ENCODE measurements at places on chromosomes 6 and 20. TPM values are rescaled to one million over a fixed set of nuclear protein-coding genes. Genes with fewer than 3 reads are reported as not detected.

The SLC22A16 gene
- 2.7 TPM for total RNA-seq

The CBLN4 gene
- total RNA-seq: 0.18 TPM

The ULBP2 gene
- 0.40 TPM for total RNA-seq

The PBOV1 gene
- not detected for total RNA-seq

The ALDH8A1 gene
- 7.6 TPM for total RNA-seq

The CTCFL gene
- total RNA-seq: 10.8 TPM

The CYP21A2 gene
- total RNA-seq: 0.59 TPM

The COL9A3 gene
- total RNA-seq: 6.5 TPM

The OR12D3 gene
- not detected for total RNA-seq

The NCOA5 gene
- total RNA-seq: 50.6 TPM

The PROKR2 gene
- total RNA-seq: not detected

The BNIP5 gene
- total RNA-seq: 0.34 TPM

The SYCP2L gene
- 0.46 TPM for total RNA-seq

The KHDC1 gene
- 4.1 TPM for total RNA-seq

The POM121L2 gene
- 0.62 TPM for total RNA-seq

The TFAP2D gene
- total RNA-seq: not detected

The FAM209B gene
- not detected for total RNA-seq

The ZNF334 gene
- total RNA-seq: 7.8 TPM

The DPPA5 gene
- not detected for total RNA-seq

The HAO1 gene
- total RNA-seq: not detected

Data from prostate gland (tissue), 2 donors.